ENCODE measurements at places on chromosomes 1 and 21. TPM values are rescaled to one million over a fixed set of nuclear protein-coding genes. Genes with fewer than 3 reads are reported as not detected.

Gene TAF12
- 49.6 TPM for polyA plus RNA-seq

Gene WDTC1
- polyA plus RNA-seq, result 2.0 TPM

Gene CENPF
- not detected for polyA plus RNA-seq

Gene OPRD1
- polyA plus RNA-seq, result not detected

GRCh38 chr21:43346551-43346950, 80.4 kb downstream of the SIK1 start:
- no peak for DNase-seq

GRCh38 chr1:46755121-46755520, 36.2 kb upstream of the EFCAB14 start:
- no peak for DNase-seq

- DNase-seq, result no peak
Observed at GRCh38 chr1:172041102-172041501, 199.8 kb downstream of the DNM3 start.

GRCh38 chr1:238861342-238862066, 524.9 kb upstream of the CHRM3 start:
- DNase-seq, result no peak

DNA sequence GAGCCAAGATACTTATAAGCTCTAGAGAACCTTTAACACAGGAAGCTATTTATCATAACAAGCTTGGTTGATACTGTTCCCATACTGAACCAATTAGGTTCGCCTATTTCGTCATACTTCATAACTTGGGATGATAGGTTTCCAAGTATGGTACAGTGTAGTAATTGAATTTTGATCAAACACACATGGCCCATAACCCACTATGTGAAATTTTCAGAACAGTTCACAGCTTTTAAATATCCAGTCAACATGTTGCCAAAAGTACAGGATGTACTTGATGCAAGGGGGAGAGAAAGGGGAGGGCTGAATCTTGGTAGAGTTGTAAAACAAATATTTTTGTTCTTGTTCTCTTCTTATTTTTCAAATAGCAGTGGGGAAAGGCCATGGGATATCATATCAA, 86.6 kb downstream of the TM2D1 start:
- no peak for DNase-seq

GRCh38 chr21:25836396-25836795, 101.6 kb downstream of the GABPA start:
- DNase-seq, result no peak

DNA sequence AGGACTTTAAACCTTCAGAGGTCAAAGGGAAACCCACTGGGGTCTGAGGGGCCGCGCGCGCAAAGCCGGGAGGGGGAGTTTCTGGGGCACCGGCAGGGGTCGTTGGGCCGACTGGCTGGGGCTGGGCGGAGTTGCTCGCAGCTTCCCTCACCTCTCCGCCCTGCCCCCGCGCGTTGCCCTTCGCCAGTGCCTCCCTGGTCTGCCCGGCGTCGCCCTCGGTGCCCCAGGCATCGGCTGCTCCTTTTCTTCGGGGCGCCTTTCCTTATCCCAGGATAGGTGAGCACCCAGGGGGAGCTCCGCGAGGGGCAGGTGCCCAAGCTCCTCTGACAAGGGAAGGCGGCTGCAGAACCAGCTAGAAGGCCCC, 390 bp upstream of the NGF start:
- no peak for DNase-seq

- no peak for DNase-seq
Observed at GRCh38 chr1:213099682-213100399, 48.8 kb downstream of the RPS6KC1 start.

DNA sequence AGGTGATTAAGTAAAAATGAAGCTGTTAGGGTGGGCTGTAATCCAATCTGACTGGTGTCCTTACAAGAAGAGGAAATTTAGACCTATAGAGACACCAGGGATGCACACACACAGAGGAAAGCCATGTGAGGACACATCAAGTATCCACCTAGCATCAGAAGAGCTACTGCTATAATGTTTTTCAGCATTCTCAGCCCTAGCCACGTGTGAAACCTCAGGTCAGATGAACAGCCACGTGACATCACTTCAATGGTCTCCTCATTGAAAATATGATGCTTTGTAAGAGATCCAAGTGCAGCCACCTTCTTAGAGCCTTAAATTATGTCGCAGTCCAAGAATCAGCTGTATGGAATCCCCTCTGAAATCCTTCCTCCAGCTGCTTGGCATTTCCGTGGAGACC, 65.1 kb downstream of the C1orf87 start:
- DNase-seq, result no peak

- no peak for DNase-seq
Observed at GRCh38 chr1:223221686-223222085, 78.6 kb upstream of the TLR5 start.

GRCh38 chr21:16199539-16199938, 469.8 kb downstream of the USP25 start:
- no peak for DNase-seq

- DNase-seq, result no peak
Observed at GRCh38 chr1:84410328-84411095, 12.2 kb downstream of the DNASE2B start.
